Glutamatergic neuron (in vitro differentiated cells): ENCODE measurements at places on chromosomes 1 and 21. TPM values are rescaled to one million over a fixed set of nuclear protein-coding genes. Genes with fewer than 3 reads are reported as not detected.

Gene C1orf141
- total RNA-seq = not detected

Gene OR2T35
- total RNA-seq = not detected

Gene SLC9C2
- 0.98 TPM for total RNA-seq

Gene TGFB2
- total RNA-seq = 2.0 TPM

Gene MPL
- total RNA-seq = not detected

Gene ZC3H12A
- total RNA-seq = 1.3 TPM

Gene FBLIM1
- 29.9 TPM for total RNA-seq

Gene PDC
- total RNA-seq = not detected

Gene PAQR7
- total RNA-seq = 6.4 TPM

Gene GNG5
- total RNA-seq = 101 TPM

Gene F3
- 0.93 TPM for total RNA-seq

Gene CD52
- 2.8 TPM for total RNA-seq

Gene LMX1A
- total RNA-seq = not detected

Gene TIE1
- 11.3 TPM for total RNA-seq

Gene RGS16
- 37.2 TPM for total RNA-seq

Gene TCP10L
- 31.0 TPM for total RNA-seq

Gene C1orf87
- not detected for total RNA-seq

Gene PTPRU
- 92.5 TPM for total RNA-seq

Gene WNT4
- not detected for total RNA-seq

Gene PHGDH
- 280 TPM for total RNA-seq
